ENCODE measurements at places on chromosomes 1 and 21.

DNA sequence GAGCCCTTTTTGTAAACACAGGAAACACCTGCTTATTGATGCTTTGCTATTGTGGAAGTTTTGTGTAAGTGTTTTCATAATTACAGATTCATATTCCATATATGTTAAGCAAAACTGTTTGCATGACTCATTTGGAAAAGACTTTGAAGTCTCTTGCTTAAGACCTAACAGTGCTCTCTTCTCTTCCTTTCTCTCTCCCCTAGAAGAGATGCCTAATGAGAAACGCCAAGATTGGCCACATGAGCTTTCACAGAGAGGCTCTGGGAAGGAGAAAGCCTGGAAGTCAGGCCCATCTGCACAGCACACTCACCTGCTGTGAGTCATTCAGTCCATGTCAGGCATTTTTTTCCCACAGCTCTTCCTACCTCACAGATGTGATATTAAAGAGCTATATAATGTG, 101.6 kb upstream of the PALMD start:
- DNase-seq = peak; percentile 59

GRCh38 chr1:223870617-223871574, 25.1 kb upstream of the TP53BP2 start:
- peak; percentile 3 for DNase-seq

DNA sequence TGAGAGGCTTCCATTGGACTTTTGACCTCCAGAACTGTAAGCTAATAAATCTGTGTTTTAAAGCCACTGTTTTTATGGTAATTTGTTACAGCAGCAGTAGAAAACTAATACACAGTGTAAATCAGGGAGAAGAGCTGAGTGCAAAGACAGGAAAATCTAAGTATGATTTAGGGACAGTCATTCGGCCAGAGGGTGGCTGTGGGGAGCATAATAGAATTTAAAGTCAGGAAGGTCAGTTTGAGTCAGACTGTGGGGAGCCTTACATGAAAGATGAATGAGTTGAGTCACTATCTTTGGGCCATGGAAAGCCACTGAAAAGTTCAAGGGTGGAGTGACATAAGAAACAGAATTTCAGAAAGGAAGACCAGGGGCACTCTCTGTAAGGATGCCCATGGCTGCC, 52.4 kb upstream of the SSX2IP start:
- no peak for DNase-seq

- no peak for DNase-seq
These were observed 12.9 kb downstream of the DPYD start for GRCh38 chr1:97907886-97908285.

GRCh38 chr1:35500439-35500838, 56.8 kb downstream of the KIAA0319L start:
- DNase-seq = no peak

- DNase-seq = no peak
These were observed 138.7 kb downstream of the ETS2 start for GRCh38 chr21:38944402-38944801.

- no peak for DNase-seq
These were observed 6.6 kb upstream of the PDE9A start for GRCh38 chr21:42646836-42647235.

DNA sequence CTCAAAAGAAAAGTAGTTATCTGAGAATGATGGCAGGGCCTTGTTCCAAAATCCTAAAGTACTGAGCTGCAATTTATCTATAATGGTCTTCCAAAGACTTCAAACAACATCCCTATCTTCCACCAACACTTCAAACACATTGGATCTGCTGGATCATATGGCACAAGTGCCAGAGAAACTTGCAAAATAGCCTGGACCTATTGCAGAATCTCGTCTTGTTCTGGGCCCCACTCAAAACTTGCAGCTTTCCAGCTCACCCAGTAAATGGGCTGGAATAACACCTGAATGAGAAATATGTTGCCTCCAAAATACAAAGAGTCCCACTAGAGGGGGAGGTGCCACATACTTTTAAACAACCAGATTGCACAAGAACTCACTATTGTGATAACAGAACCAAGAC, 44.0 kb upstream of the PKN2 start:
- DNase-seq = no peak

DNA sequence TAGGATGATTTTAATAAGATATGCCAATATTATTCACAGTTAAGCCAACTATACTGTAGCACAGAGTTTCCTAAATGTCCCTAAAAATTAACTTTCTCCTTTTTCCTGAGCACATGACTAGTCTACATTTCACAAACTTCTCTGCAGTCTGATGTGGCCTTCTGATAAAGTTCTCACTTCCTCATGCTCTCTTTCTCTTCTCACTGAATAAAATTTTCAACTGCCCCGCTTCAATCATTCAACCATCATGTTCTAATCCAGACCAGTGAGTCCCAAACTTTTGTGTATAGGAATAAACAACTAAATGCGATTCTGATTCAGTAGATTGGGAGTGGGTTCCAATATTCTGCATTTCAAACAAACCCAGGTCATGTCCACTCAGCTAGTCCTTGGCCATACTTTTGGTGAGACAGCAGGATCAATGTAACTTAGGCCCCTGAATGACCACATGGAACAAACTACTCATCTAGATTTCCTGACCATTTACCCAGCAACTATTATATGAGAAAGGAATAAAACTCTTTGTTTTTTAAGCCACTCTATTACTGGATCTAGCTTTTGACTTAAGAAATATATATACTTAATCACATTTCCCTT, 20.1 kb downstream of the TUT4 start:
- no peak for DNase-seq

- DNase-seq = no peak
These were observed 10.9 kb upstream of the BATF3 start for GRCh38 chr1:212710566-212710965.

GRCh38 chr1:51119331-51119730, 17.3 kb downstream of the C1orf185 start:
- no peak for DNase-seq

- peak; percentile 66 for DNase-seq
These were observed 42.6 kb upstream of the PTGS2 start for GRCh38 chr1:186722711-186723309.

DNA sequence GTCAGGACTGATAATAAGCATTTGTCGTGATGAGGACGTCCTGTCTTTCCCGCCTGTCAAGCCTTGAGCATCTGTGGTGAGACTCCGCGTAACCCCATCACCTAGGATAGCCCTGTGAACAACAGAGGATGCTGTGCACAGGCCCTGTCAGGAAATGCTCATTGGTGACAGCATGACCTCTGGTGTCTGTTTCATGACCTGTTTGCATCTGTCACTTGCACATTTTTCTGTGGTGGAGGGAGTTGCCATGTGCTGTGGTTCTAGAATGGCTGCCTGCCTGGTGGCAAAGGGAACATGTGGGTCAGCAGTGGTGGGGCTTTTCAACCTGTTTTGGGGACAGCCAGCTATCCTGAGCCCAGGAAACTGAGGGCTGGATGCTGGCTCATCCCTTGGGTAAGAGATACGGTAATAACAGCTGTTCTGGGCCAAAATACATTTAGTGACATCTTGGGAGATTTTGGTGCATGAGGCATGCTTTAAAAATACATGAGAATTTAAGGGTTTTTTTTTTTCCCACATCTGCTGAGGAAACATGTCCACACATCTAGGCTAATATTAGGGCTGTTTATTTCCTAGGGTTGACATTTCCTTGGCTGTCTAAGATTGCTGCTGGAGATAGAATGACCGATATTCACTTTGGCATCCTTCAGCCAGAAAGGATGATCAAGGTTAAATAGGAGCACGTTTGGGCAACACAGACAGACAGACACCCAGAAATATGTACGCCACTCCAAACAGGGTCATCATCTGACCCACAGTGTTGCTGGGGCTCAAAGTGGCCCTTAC, 52.9 kb downstream of the KCNC4 start:
- DNase-seq = no peak

DNA sequence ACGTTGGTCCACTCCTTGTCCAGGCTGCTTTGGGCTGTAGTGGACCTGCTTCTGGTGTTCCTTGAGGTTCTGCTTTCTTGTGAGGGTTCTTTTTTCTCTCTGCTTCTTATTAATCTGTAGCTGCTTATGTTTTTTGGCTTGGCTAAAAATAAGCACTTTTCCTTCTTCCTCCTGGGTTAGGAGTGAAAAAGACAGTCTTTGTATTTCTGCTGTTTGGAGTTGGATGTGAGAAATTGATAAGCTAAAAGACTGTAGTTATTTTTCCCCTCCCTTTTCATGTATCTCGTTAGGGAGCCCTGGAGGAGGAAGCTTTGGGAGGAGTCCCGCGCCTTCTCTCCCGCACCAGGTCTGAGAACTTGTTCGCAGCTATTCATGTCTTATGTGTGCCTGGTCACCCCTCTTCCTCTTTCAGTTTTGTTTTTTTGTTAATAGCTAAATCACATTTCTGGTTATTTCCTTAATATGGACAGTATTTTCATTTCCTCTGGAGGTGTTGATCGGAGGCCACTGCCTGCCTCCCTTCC, 79.0 kb downstream of the GALNT2 start:
- DNase-seq = no peak

DNA sequence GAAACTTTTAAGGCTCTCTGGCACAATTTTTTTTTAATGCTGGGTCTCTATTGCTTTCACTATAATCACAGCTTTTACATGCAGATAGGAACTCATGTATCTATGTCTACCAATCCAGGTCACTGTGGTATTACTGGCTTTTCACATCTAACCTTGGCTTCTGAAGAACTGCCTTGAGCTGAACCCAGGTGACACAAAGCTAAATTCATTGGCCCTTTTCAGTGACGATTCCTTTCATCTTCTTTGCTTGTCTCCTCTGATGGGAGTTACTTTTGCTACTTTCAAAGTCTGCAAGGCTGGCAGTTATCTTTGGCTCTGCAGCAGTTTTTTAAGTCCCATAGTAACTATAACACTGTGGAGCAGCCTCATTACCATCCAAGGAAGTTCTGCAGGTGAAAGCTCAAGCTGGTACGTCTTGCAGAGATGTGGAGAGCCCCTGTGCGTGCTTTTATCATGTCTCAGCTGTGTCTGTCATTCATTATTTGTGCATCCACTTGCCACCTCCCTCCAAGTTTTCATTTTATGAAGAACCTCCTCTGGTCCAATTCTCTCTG, 364.3 kb downstream of the VAV3 start:
- DNase-seq = no peak

GRCh38 chr1:192903142-192903541, 94.3 kb downstream of the RGS2 start:
- no peak for DNase-seq

- no peak for DNase-seq
These were observed 34.4 kb upstream of the HP1BP3 start for GRCh38 chr1:20821466-20821865.

GRCh38 chr1:116878804-116879477, 30.8 kb upstream of the PTGFRN start:
- DNase-seq = peak; percentile 41

DNA sequence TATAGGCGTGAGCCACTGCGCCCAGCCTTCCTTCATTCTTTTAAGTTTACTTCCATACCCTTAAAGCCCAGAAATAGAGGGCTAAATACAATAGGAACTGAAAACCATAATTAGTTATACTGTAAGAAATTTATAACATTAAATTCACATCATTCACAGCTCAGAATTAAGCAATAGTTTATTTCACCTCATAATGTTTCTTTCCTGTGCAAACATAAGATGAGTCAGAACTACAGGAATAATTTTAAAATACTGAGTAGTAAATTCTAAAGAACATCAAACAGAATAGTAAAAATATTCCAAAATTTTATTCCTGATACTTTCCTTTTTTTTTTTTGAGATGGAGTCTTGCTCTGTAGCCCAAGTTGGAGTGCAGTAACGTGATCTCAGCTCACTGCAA, 24.1 kb downstream of the POGZ start:
- peak; percentile 35 for DNase-seq

GRCh38 chr1:118210051-118210722, 25.2 kb upstream of the SPAG17 start:
- DNase-seq = no peak

GRCh38 chr1:119290297-119290696, 78.3 kb upstream of the HAO2 start:
- no peak for DNase-seq

DNA sequence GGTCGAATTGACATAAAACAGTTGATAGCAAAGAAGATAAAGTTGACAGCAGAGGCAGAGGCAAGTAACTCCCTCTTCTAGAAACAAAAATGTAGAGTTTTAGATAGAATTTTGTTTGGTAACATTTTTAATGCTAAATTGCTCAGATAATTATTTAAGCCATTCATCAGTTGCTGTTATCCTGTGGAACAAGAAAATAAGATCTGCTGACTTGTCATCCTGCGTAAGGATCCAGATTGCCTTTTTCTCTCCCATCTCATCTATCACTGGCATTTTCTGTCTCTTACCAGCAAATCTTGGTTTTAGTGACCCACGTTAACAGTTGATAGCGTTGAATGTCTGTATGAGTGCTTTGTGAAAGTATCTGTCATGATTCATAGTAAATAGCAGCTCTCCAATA, 29.8 kb downstream of the SOAT1 start:
- no peak for DNase-seq

GRCh38 chr1:168504064-168504837, 39.5 kb downstream of the XCL2 start:
- peak; percentile 84 for DNase-seq

GRCh38 chr1:42680921-42681683, 1.1 kb upstream of the YBX1 start:
- DNase-seq = peak; percentile 59

- no peak for DNase-seq
These were observed 4.7 kb downstream of the TMEM54 start for GRCh38 chr1:32896451-32896850.

DNA sequence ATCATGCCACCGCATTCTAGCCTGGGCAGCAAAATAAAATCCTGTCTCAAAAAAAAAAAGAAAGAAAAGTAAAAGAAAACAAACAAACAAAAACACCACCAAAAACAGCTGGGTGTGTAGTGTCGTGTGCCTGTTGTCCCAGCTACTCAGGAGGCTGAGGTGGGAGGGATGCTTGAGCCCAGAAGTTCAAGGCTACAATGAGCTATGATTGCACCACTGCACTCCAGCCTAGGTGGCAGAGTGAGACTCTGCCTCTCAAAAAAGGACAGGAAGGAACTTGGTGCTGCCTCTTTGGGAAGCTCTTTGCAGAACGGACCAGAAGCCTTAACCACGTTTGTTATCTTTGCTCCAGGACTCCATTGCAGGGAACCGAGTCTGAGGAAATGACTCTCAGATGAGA, 11.0 kb downstream of the KIF17 start:
- DNase-seq = no peak

- DNase-seq = peak; percentile 95
These were observed 175.7 kb upstream of the COL11A1 start for GRCh38 chr1:103283841-103284669.

- peak; percentile 18 for DNase-seq
These were observed 22.1 kb downstream of the NEK2 start for GRCh38 chr1:211653293-211653692.

GRCh38 chr1:225871359-225872074, 10.7 kb downstream of the TMEM63A start:
- no peak for DNase-seq

DNA sequence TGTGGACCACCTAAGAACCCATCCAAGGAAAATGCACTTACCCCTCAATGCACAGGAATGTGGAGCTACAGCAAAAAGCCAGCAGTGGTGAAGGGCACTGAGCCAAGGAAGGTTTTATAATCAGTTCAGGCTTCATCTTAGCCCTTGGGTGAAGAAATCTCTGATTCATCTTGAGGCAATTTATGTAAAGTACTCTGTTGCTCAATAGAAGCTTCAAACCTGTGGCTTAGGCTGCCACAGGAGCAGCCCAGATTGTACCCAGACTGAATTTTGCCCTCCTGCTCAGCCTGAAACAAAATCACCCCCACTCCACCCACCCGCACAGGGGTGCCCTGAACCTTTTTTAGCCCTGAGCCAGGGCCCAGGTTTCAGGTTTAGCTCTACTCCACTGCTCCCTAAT, at the start of gene S100A12:
Gene S100A12, minus strand, starts transcription at position 111 of the 400 bp plus-strand sequence. CDS start 1,029 bp downstream, outside the sequence.
- DNase-seq = peak; percentile 83
